ENCODE measurements at places on chromosomes 3 and 15. TPM values are rescaled to one million over a fixed set of nuclear protein-coding genes. Genes with fewer than 3 reads are reported as not detected.
A peak's percentile ranks its signal among the peaks of the same experiment; 100 is the strongest.

- DNase-seq: no peak
Observed at GRCh38 chr15:70604666-70605315, 158.6 kb downstream of the UACA start.

FSD2 gene
- total RNA-seq: not detected

GRCh38 chr15:70158309-70159000 lies 60.7 kb upstream of the TLE3 start:
- DNase-seq: no peak

NUP210 gene
- 2.5 TPM for total RNA-seq

CYP19A1 gene
- total RNA-seq: 1.8 TPM

- DNase-seq: no peak
Observed at GRCh38 chr3:45984331-45985312, 11.0 kb downstream of the FYCO1 start.

SPRED1 gene
- 35.1 TPM for total RNA-seq

- DNase-seq: no peak
Observed at GRCh38 chr3:193231201-193231600, 9.8 kb upstream of the PLAAT1 start.

- DNase-seq: peak; percentile 78
Observed at GRCh38 chr3:148023994-148024393, 614.8 kb downstream of the ZIC1 start.

PAK6 gene
- 0.38 TPM for total RNA-seq

DNA sequence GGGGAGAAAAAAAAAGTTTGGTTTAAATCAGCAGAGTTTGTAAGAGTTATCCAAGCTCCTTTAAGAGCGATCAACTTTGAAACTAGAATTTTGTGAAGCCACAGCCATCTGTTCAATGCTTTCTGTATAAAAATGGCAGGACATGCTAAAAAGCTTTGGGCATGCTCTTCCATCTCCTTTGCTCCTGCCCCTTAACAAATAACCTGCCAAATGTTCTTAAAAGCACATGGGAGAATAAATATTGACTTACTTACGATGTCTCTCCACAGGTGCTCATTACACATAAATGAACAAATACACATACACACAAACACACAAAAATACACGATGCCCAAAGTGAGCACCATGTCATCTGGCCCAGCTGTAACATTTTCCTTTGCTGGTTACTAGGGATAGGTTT lies 211.8 kb upstream of the DPH6 start:
- DNase-seq: no peak

DNA sequence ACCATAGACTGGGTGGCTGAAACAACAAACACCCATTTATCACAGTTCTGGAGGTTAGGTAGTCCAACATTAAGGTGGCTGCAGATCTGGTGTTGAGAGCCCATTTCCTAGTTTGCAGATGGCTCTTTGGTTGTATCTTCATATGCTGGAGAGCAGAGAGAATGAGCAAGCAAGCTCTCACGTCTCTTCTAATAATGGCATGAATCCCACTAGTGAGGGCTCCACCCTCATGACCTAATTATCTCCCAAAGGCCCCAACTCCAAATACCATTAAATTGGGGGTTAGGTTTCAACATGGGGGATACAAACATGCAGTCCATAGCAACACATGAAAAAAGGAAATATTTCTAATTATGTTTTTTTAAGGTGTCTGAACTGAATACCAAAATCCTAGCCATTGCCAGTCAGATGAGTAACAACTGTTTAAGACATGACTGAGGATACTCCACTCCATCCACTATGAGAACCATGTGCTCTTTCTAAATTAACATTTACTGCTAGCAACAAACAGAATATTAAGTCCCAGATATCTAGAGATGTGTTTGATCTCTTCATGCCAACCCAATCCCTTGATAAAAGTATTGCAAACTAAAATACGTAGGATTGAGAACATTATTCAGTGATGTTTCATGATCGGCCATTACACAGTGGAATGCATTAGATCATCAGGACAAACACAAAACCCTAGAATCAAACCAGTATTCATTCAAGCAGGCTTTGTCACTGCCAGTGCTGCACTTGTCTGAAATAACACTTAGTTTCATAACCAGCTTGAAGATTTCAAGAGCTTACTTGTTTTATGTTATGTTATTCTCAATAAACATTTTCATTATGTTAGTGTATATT lies 340.3 kb downstream of the SLC9A9 start:
- DNase-seq: no peak

DNA sequence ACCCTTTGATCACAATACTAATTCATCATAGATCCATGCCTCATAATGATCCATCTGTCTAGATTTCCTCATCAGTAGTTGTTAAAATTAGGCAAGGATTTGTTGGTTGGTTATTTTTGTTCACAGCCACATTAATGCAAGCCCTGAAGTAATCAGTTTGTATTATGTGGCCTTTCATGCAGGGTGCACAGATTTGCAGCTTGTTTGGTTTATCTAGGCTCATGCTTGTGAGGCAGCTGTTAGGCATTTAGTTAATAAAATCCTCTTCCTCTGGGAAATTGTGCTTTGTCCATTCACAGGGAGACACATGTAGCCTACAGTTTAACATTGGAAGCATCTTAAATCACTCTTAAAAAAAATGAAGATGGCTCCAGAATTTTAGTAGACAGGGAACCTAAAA lies 162.8 kb upstream of the ZNF385D start:
- no peak for DNase-seq

GRCh38 chr15:27746401-27746955 lies 352.6 kb downstream of the OCA2 start:
- no peak for DNase-seq

DNA sequence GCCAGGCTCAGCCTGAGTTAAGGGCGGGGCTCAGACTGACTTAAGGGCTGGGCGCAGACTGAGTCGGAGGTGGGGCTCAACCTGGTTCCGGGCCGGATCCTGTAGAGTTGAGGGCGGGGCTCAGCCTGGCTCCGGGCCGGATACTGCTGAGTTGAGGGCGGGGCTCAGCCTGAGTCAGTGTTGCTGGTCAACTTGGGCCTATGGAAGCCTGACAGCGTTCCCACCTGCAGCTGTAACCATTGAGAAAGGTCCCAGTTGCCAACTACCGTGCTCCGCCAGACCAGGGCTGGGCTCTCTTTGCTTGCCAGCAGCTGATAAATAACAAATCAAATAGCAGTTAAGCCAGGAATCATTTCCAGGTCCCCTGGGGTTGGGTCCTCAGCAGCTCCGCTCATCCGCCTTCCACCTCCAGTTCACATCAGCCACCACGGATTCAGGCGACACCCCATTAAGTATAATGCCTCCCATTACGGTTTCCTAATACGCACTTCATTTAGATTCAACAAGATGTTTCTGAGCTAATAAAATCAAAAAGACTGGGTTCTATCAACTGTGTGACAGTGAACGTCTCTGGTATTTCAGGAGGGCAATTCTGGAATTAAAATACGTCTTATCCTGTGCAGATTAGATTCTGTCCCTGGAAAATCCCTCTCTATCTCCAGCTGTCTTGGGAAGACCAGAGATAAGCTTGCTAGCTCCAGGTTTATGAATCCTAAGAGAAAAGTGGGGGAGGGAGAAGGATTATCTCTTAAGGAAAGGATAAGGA lies 7.3 kb downstream of the GRIP2 start:
- DNase-seq: no peak

GRCh38 chr3:99850608-99851007 lies 32.9 kb downstream of the CMSS1 start:
- no peak for DNase-seq

GRCh38 chr3:58008141-58009025 lies at the start of gene FLNB:
Gene FLNB, plus strand, starts transcription at chr3:58008422. Its CDS starts 143 bp downstream, at chr3:58008565.
- peak; percentile 90 for DNase-seq

GPR156 gene
- total RNA-seq: 3.1 TPM
